Hematopoietic multipotent progenitor cell (in vitro differentiated cells): ENCODE measurements at places on chromosomes 12 and 14. TPM values are rescaled to one million over a fixed set of nuclear protein-coding genes. Genes with fewer than 3 reads are reported as not detected.

DNA sequence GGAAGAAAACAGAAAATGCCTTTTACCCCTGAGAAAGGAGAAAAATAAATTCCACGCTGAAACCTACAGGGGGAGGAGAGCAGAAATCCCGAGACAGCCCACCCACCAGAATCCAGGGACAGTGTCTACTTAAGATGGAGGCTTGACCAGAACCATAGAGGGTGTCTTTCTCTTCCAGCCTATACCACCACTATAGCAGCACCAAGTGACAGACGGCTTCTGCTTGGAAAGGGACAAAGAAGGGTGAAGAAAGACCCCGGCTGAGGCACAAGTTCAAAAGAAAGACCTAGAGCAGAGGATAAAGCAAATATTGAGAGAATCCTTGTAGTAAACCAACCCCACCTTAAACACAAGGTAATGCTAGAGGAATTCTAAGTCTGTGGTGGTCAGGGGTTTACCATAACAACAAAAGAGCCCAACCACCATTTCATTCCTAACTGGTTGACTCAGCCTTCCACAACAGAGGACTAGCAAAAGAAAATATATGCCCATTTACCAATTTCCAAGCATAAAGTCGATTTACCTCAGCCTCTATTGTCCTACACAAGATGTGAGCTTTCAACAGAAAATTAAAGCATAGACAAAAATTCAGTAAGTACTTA, 105.3 kb upstream of the FOXG1 start:
- DNase-seq, result no peak

GRCh38 chr12:82651489-82651888, 35.2 kb upstream of the TMTC2 start:
- DNase-seq, result no peak

- peak; percentile 52 for DNase-seq
Observed at GRCh38 chr12:94769047-94769420, 118.7 kb upstream of the TMCC3 start.

DNA sequence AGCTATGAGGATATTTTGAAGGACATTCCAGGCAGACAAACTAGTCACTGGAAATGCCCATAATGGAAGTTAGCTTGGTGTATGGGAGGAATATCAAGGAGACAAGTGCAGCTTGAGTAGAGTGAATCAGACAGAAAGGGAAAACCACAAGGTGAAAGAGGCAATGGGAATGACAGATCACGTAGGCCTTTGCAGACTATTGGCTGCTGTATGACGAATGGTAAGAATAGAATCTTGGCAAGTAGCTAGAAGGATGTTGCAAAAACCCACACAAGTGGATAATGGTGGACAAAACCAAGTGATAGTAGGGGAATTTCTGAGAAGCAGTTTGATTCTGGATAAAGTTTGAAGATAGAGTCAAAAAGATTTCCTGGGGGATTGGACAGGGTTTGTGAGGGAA, 196.9 kb upstream of the NOVA1 start:
- DNase-seq, result no peak

KRT79 gene
- total RNA-seq, result under 0.01 TPM

EML5 gene
- total RNA-seq, result 0.54 TPM

KRT82 gene
- not detected for total RNA-seq
